ENCODE measurements at places on chromosomes 3 and 15.

DNA sequence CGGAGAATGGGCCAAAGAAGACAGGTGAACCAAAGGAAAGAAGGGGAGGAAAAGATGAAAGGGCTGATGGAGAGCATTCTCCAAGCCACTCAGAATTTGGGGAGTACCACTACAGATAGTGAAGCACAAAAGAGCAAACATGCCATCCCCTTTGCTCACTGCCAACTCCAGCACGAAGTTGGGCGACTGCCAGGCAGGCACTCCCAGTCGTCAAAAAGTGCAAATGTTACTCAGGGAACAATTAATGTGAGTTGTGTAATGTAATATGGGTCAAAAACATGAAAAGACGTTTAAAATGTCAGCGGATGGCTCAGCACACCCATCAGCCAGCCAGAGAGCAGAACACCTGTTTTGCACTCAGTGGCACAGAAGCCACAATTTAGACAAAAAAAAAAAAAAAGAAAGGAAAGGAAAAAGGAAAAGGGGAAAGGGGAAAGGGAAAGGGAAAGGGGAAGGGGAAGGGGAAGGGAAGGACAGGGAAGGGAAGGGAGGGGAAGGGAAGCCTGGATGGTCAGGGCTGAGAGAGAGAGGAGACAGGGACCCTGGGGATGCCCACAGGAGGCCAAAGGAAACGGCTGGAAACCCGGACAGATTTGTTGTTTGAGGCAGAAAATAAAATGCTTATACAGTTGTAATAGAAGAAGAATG is 82.7 kb downstream of the COL8A1 start:
- no peak for DNase-seq

GRCh38 chr3:133459400-133459799 is 59.5 kb downstream of the BFSP2 start:
- DNase-seq, result peak; percentile 32

GRCh38 chr15:33581032-33581431 is 270.3 kb downstream of the RYR3 start:
- peak; percentile 24 for DNase-seq

DNA sequence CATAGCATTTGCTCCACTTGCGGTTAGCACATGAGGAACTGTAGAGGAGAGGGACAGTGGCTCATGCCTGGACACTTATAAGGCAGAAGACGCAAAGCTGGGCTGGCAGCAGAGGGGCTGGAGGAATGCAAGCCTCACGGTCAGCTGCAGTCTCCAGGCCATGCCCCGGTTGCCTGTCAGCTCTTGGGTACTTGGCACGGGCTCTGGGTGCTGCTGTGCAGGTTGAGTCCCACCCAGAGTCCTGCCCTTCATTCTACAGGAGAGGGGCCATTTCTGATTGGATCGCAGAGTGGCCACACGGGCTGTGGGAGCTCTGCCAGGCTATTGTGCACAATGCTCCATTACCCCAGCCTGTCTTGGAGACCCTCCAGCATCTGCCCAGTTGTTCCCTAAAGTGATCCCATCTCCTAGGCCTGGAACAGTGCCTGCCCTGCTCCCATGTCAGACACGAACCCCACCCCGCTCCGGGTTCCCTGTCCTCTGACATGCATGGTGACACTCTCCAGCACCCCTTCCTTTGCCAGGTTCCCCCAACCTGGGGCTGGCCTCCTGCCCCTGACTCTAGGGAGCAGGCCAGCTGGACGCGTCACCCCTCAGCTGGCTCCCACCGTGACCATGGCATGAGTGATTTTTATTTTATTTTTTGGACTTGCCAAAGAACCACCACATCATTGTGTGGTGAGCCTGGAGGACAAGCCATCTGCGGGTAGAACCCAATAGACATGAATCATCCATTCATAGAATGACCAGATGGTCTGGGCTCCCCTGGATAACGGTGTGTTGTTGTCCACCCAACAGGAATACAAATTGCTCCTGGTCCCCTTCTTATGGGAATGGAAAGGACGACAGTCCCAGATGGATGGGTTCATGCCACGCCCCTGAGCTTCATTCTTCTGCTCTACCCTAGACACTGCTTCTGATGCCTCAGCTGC is 51.0 kb upstream of the KLF13 start:
- DNase-seq, result no peak

- DNase-seq, result no peak
Measured at GRCh38 chr3:149277331-149277813, 55.7 kb upstream of the CP start.

DNA sequence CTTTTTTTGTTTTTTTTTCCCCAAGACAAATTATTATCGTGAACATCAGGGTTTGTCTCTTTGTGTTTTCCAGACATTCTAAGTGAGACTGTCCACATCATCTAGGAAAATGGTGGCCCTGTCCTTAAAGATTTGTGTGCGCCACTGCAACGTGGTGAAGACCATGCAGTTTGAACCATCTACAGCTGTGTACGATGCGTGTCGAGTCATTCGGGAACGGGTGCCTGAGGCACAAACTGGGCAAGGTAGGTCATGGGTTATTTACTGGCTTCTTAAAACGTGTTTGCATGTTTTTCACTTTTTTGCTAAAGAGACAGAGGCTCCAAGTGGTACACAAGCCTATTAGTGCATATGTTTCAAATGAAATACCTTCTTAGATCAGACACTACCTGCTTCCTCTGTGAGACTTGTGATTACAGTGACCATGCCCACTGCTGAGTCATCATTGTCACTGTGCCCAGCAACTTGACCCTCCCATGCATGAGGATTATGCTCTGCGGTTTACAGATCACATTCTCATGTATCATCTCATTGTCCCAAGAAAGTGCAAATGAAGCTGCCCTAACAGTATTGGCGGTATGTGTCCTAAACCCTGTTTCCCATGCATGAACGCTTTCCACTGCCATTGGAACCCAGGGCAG is 395.2 kb upstream of the TPM1 start:
- peak; percentile 47 for DNase-seq

DNA sequence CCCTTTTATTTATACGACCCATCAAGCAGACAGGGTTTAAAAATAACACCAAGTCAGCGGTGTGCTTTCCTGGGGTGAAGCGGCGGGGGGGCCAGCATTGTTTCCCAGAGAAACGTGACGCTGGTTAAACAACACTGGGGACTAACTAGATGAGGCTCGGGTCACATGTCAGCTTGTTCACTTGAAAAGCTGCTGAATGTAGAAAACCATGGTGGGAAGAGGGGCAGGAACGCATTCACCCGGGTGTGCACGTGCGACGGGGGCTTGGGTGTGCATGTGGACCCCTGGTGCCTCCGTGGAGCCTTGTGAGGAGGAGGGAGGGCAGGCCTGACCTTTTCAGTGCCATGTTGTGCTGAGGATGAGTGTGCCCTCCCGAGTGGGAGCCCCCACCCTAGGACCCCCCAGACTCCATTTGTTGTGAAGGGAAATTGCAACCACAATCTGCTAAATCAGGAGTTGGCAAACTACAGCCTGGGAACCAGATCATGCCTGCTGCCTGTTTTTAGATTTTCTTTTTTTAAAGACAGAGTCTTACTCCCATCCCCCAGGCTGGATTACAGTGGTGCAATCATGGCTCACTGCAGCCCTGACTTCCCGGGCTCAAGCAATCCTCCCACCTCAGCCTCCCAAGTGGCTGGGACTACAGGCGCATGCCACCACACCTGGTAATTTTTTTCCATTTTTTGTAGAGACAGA is 70.4 kb upstream of the CMTM7 start:
- no peak for DNase-seq

- no peak for DNase-seq
Measured at GRCh38 chr3:3516996-3517395, 282.2 kb upstream of the LRRN1 start.

GRCh38 chr3:99842826-99843589 is 25.3 kb downstream of the CMSS1 start:
- DNase-seq, result peak; percentile 63

DNA sequence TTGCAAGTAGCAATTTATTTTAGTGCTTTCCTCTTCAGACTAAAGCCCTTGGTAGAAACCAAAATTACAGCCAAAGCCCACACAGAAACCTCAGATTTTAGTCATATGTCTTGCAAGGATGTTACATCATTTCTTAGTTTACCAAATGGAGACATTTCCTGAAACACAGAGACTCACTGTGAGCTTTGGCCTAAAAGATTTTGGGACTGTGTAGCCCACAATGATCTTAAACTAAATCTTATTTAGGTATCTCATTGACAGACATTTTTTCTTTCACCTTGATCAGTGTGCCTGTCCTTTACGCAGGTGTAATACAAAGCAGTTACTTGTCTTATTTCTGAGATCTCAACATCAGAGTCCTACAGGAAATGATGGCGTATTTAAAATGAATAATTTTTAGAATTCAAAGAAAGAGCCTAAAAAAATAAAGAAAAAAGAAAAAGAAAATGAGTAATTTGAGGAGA is 27.8 kb upstream of the AP4E1 start:
- DNase-seq, result peak; percentile 88

GRCh38 chr15:68717951-68718350 is 102.7 kb downstream of the ANP32A start:
- DNase-seq, result no peak

DNA sequence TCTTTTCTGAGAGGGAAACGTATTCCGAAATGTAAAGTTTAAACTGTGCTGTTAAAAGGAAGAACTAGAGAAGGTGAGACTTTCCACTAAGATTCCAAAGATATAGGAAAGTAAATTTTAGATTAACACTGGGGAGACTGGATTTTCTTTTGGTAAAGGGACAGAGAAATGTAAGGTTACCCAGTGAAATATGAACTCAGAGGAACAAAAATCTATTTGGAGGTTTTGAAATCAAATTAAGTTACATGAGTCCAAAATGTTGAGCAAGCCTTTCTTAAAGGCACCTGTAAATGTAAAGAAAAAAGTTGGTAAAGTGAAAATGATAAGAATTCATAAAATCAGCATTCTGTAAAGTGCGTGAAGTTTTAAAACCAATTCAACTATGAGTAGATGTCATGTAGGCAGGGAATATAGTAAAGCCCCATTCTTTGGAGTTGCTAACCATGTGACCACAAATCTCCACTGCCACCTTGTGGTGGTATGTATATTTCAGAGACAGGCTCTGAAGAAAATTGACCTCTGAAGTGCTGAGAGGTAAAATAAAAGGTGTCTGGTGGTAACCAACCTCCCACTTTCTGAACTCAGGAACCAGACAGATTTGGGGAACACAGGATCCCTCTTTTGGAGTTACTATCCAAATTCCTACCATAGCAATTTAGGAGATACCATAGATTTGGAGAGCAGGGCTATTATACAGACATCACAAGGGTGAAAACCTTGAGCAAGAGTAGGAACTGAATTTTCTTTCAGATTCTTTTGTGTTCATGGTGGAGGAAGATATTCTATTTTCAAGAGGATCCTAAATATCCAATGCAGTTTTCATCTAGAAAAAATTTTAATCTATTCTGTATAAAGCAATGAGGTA is 215.3 kb downstream of the ROBO2 start:
- peak; percentile 52 for DNase-seq

DNA sequence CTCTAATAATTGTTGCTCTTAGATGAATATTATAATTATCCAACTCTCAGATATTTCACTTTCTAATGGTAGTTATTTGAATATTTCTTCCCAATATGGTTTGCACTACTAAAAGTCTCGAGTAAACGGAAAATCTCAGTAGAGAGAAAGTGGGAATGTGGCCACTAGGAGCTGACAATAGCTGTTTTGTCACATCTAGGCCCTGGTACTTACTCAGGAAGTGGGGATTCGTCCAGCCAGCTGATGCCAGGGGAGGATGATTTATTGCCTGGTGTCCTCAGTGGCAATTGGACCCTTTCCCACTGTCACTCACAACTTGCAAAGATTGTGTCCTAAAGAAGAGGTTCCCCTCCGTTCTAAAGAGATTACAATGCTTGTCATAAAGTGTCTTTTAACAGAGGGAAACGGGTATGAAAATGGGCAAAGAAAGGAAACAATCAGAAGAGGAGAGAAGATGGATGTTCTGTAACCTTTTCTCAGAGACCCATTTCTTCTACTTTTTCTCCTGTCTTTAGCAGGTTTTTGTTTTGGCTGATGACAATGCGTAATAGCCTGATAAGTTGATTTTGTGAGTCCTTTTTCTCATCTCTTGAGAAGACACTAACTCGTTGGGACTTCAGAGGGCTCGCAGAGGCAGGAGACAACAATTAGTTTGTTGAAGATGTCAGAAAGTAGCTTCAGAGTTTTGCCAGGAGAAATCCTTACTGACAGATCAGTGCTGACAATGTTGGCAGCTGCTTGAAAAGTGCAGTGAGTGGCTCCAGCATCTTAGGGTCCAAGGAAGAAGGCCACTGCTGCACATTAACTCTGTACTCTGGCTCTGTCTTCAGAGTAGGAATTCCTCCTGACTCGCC is 320.6 kb downstream of the MECOM start:
- DNase-seq, result no peak

- peak; percentile 60 for DNase-seq
Measured at GRCh38 chr3:123489400-123490004, 40.6 kb upstream of the ADCY5 start.

GRCh38 chr3:171944118-171945016 is 95.0 kb upstream of the FNDC3B start:
- DNase-seq, result no peak

DNA sequence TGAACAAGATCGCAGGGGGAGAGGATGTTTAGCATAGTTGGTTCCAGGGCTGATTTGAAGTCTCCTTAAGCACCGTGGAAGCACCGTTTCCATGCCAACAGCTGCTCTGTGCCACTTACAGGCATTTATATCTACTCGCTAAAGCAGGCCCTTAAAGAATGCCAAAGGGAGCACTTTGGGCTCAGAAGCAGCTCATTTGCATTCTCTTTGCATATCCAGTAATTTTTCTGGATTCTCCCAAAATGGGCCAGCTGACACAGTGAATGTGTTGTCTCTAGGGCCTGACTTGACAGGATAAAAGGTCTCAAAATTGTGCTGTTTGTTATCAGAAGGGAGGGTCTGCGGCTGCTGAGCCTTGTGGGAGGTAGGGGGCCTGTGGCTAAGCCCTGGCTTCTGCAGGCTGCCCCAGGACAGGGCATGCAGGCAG is 138.6 kb downstream of the FBLN2 start:
- DNase-seq, result no peak

GRCh38 chr15:98727115-98728040 is 79.0 kb downstream of the IGF1R start:
- peak; percentile 73 for DNase-seq

DNA sequence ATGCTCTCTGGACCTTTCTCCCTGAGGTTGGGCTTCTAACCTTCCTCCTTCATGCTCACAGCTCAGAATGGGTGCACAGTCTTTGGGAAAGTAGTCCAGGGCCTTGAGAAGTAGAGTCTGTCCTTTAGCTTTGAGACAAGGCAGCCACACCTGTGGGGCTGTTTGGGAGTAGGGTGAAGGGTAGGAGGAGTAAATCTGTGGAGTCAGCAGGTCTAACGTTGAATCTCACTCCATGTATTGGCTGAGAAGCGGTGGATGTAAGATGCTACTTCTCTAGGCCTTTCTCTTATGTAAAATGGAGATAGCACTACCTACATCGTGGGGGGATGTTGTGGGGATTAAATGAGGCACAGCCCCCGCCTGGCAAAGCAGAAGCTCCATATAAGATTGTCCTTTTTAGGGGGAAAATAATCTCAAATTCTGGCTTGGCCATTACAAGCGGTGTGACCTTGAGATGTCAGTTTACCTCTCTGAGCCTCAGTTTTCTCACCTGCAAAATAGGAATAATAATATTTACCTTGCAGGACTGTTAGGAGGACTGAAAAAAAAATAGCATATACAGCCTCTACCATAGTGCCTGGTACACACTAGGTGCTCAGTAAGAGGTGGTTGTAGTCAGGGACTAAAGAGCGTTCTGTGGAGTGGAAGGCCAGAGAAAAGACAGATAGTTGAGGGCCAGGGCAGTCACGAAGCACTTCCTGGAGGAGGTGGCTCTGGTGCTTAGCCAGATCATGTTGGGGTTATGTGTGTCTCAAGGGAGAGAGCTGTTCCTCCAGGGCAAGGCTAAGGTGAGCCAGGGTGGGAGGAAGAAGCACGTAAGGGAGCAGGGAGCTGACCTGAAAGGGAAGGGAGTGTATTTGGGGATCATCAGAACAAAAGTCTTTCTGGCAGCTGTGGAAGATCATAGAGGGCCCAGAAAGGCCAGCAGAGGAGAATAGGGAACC is 82.8 kb upstream of the MRPS22 start:
- DNase-seq, result no peak

Measured in fibroblast of the conjunctiva (primary cell).